Stimulated activated CD4-positive, alpha-beta T cell treated with anti-CD3 and anti-CD28 coated beads, TNF-alpha, amount 100 ng/mL, for 1 hour (primary cell): ENCODE measurements at places on chromosomes 16 and 17.

- DNase-seq: no peak
These were observed 22.6 kb downstream of the NAA60 start for GRCh38 chr16:3465911-3466584.

DNA sequence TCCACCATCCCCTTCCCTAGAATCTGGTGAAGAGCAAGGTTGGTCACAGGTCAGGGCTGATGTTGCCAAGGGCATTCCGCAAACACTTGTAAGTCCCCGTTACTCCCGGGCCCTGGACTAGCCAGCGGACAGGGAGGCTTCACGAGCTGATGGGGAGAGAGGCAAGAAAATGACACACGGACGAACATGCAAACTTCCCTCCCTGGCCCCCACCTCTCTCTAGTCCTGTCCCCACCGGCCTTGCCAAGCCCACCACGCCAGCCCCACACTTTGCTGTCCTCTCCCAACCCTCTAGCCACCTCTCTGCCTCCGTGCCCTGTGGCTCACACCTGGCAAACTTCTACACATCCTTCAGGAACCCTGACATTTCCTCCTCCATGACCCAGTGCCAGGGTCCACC, 54.8 kb downstream of the RPH3AL start:
- no peak for DNase-seq

DNA sequence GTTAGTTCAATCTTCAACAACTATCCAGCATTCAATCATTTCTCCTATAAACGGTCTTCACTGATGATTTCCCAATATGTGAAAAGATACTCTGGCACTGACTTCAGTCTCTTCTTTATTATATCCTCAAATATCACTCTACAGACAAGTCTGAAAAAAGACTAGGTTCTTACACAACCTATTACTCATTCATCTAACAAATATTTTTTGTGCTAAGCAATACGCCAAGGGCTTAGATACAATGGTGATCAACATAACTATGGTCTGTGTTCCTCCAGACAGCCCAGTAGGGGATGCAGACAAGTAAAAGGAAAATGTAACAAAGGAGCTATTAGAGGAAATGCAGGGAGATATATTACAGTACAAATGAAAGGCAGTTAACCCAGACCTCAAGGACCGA, 63.9 kb downstream of the MYO1D start:
- DNase-seq: no peak

GRCh38 chr16:48497932-48498768, 111.8 kb downstream of the N4BP1 start:
- DNase-seq: no peak

- no peak for DNase-seq
These were observed 6.9 kb upstream of the SCNN1G start for GRCh38 chr16:23175651-23176050.

GRCh38 chr17:42507671-42508070, 28.4 kb upstream of the NAGLU start:
- no peak for DNase-seq

DNA sequence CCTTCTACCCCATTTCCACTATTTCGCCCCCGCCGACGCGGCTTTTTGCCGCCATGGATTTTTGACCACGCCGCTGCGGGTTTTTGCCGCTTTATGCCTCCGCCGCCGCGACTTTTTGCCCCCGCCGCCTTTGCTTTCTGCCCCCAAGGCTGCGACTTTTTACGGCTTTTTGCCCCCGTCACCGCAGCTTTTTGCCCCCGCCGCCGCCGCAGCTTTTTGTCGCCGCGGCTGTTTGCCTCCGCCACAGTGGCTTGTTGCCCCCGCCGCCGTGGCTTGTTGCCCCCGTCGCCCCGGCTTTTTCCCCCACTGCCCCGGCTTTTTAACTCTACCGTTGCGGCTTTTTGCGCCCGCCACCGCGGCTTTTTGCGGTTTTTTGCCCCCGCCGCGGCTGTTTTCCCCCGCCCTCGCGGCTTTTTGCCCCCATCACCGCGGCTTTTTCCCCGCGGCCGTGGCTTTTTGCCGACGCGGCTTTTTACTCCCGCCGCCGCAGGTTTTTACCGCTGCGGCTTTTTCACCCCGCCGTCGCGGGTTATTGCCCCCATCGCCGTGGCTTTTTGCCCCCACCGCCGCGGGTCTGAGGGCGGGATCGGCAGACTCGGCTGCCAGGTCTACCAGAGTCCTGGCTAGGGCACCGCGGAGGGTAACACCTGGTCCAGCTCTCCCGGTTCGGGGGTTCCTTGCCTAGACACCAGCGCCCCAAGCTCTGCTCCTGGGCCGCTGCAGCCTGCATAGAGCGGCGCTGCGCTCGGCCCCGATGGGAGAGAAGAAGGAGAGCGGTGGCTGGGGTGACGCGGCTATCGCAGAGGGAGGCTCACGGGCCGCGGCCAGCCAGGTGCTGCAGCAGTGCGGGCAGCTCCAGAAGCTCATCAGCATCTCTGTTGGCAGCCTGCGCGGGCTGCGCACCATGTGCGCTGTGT, 562.7 kb upstream of the WSB1 start:
- no peak for DNase-seq

- no peak for DNase-seq
These were observed 130.0 kb upstream of the HS3ST2 start for GRCh38 chr16:22683730-22684573.

DNA sequence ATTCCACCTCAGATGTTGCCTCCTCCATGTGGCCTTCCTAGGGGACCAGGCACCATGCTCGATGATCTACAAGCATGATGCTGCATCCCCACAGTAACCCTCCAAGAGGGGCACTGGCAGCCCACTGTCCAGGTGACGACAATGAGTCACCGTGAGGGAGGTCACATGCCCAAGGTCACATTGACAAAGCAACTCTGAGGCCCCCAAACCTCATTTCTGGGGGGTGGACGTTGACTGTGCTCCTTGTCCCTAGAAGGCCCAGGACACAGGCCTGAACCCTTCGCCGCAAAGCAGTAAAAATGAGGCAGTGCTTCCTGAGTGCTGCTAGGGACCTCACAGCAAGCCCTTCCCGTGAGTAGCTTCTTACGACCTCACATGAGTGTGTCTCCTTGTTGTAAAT, 136.5 kb downstream of the C16orf78 start:
- no peak for DNase-seq

- no peak for DNase-seq
These were observed 9.0 kb downstream of the CRK start for GRCh38 chr17:1447052-1447451.

GRCh38 chr17:56756536-56756935, 77.2 kb downstream of the C17orf67 start:
- DNase-seq: no peak

DNA sequence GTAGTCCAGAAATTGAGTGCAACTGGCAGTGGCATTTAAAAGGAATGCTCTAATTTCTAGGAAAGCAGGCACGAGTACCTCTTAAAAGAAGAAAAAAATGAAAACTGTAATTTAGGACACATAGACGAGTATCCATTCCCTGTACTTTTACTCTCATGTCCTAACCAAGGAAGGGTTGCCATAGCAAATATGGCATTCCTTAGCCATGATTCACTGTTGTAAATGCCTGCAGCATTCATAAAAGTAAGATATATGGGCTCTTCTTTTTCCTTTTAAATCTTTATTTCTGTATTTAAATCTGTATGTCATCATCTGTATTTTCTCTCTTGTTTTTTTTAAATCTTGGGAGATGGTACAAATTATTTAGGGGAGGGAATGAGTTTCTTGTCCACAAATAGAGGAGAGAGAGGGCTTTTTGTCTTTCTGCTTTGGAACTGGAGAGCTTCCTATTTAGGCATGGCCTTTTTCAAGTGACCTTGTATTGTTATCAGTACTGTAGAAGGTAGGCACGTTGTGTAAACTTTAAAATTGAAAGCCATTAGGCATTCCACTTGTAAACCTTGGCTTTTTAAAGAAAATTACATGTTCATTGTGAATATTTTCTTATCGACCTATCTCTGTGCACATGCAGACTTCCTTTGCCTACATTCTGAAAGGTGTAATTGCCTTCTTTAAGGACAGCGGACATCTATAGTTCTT, 50.0 kb downstream of the TENT4B start:
- no peak for DNase-seq

DNA sequence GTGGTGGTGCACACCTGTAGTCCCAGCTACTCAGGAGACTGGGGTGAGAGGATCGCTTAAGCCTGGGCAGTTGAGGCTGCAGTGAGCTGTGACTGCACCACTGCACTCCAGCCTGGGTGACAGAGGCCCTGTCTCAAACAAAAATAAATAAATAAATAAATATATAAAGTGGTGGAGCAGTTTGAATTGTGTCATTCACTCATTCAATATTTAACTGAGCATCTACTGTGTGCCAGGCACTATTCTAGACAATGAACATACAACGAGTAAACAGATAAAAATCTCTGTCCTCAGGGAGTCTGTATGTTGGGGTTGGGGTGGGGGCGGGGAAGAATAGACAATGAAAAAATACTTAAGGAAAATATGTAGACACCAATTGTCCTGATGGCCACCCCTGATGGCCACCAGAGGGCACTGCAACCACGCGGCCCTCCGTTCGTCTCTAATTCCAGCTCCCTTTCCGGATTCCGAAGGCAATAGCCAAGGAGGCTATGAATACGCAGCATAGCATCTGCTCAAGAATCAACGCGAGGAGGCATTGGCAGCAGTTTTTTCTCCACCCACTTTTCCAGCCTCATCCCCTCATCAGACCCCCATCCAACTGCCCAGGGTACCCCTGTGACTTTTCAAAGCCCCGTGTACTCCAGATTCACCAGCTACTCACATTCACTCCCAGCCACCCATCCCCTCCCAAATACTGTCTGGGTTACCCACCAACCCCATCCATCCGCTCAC, 21.4 kb downstream of the QPRT start:
- DNase-seq: peak; percentile 41

GRCh38 chr16:50428116-50428515, 59.3 kb upstream of the BRD7 start:
- no peak for DNase-seq

DNA sequence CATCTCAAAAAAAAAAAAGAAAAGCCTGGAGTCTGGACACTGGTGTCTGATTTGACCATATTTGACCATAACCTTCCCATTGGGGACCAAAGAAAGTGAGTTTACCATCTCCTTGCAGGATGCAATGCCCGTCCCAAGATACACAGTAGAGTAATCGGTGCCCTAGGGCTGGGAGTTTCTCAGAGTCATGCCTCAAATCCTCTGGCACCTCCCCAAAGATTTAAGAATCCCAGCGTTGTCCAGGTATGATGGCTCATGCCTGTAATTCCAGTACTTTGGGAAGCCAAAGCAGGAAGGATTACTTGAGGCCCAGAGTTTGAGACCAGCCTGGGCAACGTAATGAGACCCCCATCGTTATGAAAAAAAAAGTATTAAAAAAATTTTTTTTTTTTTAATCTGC, 5.0 kb downstream of the PITPNM3 start:
- DNase-seq: no peak

GRCh38 chr17:63173903-63174302, 207.9 kb downstream of the TANC2 start:
- DNase-seq: no peak

DNA sequence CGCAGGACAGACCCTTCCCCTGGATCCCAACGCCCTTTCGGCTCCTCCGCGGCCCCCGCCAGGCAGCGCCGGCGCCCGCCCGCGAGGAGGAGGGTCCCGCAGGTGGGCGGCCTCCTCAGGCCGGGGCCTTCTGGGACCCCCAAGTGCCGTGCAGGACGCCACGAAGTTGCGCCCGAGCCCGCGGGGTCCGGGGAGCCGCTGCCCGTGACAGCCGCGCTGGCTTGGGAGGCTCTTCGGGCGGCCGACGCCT, 504 bp downstream of the ERN1 start:
- no peak for DNase-seq

DNA sequence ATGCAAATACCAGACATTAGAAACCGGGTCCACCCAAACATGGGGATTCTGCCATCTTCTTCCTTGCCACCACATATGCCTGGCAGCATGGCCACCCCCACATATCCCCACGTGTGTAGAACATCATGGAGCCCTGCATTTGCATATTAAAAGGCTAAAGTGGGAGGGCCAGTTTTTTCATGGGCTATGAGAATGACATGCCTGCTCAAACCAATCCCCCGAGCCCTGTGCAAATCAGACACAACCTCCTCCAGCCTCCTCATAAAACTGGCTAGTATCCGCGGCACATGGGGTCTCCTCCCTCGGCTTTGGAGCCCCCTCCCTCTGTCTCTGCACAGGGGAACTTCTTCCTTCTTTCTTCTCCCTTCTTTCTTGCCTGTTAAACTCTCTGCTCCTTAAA, 174.9 kb upstream of the WSCD1 start:
- DNase-seq: no peak

DNA sequence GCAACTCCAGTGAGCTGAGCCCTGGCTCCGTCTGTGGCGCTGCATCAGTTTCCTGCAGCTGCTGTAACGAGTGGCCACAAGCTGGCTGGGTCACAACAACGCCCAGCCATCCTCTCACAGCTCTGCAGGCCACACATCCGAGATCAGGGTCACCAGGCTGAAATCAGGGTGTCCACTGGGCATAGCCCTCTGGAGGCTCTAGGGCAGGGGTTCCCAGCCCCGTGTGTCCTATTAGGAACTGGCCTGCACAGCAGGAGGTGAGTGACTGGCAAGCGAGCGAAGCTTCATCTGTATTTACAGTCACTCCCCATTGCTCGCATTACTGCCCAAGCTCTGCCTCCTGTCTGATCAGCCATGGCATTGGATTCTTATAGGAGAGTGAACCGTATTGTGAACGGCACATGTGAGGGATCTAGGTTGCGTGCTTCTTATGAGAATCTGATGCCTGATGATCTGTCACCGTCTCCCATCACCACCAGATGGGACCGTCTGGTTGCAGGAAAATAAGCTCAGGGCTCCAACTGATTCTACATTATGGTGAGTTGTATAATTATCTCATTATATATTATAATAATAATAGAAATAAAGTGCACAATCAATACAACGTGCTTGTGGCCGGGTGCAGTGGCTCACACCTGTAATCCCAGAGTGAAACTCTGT, 176.5 kb downstream of the SEC14L1 start:
- DNase-seq: no peak

GRCh38 chr16:84411768-84412167, 43.4 kb downstream of the ATP2C2 start:
- no peak for DNase-seq

- DNase-seq: no peak
These were observed 48.8 kb upstream of the NACA2 start for GRCh38 chr17:61639818-61640217.

- DNase-seq: no peak
These were observed 18.8 kb downstream of the TELO2 start for GRCh38 chr16:1511662-1512569.

- DNase-seq: no peak
These were observed 176.8 kb upstream of the ASIC2 start for GRCh38 chr17:33469911-33470310.

DNA sequence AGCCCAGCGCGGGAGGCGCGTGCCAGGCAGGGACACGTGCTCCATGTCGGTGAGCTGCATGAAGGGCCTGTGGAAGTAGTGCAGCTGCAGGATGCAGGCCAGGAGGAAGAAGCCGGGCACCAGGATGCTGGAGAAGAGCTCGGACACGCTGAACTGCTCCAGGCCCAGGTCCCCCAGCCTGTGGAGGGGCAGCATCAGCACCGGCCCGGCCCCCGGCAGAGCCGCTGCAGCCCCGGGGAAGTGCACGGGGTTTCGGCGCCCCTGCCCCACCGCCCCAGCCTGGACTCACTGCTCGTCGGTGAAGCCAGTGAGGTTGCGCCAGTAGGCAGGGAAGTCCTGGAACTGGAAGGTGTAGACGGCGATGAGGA, 28.0 kb downstream of the CTU2 start:
- no peak for DNase-seq
